ENCODE measurements at places on chromosomes 4 and X.

DNA sequence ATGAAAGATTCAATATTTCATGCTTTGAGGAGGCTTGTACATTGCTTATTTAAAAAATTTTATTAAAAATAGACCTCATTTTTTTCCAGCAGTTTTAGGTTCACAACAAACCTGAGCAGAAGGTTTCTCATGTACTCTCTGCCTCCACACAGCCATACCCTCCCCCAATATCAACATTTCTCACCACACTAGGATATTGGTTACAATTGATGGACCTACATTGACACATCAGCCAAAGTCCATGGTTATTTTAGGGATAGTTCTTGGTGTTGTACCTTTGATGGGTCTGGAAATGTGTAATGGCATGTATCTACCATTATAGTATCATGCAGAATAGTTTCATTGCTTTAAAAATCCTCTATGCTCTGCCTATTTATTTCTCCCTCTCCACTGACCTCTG, 611.0 kb downstream of the KCTD8 start:
- DNase-seq = no peak

DNA sequence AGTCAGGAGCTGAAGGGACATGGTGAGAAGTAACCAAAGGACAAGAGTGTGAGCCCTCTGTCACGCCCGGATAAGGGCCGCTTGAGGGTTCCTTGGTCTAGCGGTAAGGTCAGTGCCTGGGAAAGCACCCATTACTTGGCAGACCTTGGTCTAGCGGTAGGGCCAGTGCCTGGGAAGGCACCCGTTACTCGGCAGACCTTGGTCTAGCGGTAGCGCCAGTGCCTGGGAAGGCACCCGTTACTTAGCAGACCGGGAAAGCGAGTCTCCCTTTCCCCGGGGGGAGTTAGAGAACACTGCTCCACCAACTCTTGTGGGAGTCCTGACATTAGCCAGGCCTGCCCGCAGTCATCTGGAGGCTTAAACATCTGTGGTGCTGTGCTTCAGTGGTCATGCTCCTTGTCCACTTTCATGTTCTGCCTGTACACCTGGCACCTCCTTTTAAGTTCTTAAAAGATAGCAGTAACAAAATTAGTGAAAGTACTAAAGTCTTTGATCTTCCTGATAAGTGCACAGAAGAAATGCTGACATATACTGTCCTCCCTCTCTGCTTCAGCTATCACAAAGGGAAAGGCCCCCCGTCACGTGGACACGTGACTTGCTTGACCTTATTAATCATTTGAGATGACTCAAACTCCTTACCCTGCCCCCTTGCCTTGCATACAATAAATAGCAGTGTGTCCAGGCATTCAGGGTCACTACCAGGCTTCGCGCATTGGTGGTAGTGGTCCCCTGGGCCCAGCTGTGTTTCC, 9.3 kb upstream of the SEC24B start:
- DNase-seq = no peak

DNA sequence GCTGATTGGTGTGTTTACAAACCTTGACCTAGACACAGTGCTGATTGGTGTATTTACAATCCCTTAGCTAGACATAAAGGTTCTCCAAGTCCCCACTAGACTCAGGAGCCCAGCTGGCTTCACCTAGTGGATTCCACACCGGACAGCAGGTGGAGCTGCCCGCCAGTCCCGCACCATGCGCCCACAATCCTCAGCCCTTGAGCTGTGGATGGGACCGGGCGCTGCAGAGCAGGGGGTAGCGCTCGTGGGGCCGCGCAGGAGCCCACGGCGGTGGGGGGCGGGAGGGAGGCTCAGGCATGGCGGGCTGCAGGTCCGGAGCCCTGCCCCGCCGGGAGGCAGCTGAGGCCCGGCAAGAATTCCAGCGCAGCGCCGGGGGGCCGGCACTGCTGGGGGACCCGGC, 30.7 kb downstream of the MEPE start:
- no peak for DNase-seq

DNA sequence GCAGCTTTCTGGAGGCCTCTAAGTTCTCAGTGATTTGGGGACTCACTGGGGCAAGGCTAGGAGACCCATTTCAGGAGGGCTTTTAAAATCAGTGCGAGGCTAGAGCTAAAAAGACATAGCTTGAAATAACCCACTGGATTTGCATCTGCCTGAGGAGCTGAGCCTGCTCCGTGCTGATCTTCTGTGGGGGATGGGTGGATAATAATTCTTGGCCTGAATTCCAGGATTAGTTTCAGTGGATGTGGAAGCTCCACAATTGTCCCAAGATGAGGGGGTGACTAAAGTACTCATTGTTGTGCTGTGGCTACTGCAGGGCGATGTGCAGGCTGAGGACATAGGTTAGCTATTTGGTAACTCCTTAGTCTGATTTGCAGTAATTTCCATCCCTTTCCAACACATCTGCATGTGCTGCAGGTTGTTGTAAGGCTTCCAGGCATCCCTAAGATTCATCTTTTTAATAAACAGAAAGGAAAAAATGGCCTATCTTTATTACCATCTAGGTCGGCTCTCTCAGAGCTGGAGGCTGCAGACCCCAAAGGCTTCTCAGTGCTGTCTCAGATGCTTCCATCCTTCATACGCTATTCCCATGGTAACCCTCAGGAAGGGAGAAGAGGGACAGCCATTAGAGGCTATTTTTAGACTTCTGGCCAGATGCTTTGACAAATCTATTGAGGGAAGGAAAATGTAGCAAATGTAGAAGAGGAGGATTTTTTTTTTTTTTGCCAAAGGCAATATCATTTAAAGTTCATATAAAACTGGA, 63.4 kb downstream of the GRXCR1 start:
- DNase-seq = no peak

DNA sequence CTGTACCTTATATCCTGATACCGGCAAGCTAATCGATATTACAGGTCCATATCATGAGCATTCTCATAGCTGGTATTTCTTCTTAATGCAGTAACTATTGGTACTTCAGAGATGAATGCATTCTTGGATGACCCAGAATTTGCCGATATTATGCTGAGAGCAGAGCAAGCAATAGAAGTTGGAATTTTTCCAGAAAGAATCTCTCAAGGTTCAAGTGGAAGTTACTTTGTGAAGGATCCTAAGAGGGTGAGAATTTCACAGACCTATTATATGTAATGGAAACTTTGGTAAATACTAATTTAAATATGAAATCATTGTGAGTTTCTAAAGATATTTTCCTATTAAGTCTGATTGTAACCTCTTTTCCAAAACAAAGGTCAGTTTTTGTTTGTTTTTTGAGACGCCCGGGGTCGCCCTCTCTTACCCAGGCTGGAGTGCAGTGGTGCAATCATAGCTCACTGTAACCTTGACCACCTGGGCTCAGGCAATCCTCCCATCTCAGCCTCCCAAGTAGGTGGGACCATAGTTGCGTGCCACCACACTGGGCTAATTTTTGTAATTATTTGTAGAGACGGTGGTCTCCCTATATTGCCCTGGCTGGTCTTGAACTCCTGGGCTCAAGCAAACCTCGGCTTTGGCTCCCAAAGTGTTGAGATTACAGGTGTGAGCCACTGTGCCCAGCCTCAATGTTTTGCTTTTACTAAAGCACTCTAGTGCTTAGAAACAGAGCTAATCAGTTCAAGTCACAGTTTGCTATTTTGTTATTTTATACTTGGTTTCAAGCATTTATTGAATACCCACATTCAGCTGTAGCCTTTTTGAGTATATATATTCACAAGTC, 18.6 kb downstream of the PI4K2B start:
- DNase-seq = no peak

- DNase-seq = no peak
Observed at GRCh38 chr4:132504438-132504837, 644.7 kb upstream of the PCDH10 start.

GRCh38 chrX:25356456-25356855, 340.7 kb upstream of the ARX start:
- no peak for DNase-seq

GRCh38 chrX:54043541-54044125, 640 bp downstream of the PHF8 start:
- peak; percentile 65 for DNase-seq

DNA sequence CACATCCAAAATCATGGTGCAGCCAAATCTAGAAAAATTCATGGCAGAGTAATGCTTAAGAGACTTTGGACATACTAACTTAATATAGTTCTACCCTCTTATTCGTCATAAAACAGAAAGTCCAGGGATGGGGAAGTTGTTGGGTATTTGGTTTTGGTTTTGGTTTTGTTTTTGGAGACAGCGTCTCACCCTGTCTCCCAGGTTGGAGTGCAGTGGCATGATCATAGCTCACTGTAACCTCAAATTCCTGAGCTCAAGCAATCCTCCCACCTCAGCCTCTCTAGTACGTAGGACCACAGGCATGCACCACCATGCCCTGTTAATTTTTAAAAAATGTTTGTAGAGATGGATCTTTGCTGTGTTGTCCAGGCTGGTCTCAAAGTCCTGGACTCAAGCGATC, 271.8 kb upstream of the TENM3 start:
- DNase-seq = no peak

- no peak for DNase-seq
Observed at GRCh38 chrX:121598356-121598755, 550.9 kb downstream of the GLUD2 start.

GRCh38 chr4:14111730-14112181, 484.2 kb upstream of the BOD1L1 start:
- no peak for DNase-seq

DNA sequence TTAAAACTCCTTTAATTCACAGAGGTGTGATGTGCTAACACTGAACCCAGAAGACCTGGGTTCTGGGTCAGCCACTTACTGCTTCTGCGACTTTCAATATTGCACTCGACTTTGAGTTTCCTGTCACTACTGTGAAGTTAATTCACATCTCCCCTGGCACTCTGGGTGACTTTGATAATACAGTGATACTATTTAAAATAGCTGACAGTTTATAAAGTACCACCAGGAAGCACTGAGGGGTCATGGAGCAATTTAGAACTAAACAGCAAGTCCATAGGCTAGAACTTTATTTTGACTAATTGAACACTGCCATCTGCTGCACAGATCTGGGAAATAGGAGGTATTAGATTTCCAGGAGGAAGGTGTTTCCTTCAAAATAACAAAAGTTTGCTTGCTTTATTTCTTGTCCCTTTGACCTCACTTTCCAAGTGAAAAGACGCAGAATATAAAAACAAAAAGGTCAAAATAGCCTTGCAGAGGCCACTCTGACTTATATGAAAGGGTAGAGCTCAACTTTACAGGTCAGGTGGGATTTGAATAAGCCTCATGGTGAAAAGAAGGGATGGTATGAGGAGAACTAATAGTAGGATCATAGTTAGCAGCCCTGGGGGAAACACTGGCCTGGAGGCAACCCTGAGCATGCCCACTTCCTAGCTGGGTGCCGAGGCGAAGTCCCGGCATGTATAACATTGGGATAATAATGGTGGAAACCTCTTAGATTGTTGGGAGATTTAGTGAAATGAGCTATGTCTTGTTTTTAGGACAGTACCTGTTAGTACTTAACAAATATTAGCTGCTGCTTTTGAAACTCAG, 53.4 kb downstream of the ZNF518B start:
- DNase-seq = no peak

GRCh38 chr4:152104356-152104755, 343.5 kb upstream of the GATB start:
- DNase-seq = no peak

GRCh38 chr4:42643685-42644084, 13.2 kb downstream of the ATP8A1 start:
- DNase-seq = no peak

GRCh38 chrX:118756101-118756500, 28.7 kb downstream of the IL13RA1 start:
- DNase-seq = no peak

- no peak for DNase-seq
Observed at GRCh38 chrX:15207994-15208393, 61.9 kb downstream of the ASB9 start.

DNA sequence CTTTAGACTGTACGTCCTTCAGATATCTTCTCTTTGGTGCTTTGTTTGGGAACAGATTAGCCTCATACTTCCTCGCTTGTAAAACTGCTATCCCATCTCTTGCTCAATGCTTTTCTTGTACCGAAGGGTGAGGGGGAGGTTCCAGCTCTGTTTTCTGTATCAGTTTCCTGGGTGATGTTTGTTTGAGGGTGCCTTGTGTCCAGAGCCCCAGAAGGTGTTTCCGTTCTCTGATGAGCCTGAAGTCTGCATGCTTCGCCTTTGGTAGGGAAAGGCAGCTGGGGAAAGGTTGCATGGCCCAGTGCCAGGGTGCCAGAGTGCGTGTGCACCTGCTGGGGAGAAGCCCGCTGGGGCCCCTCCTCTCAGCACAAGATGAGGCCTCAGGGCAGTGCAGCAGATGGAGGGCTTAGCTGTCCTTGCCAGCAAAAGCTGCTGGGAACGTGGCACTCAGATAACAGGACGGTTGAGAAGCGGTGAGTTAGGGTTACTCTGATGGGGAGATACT, 73.7 kb downstream of the TBL1X start:
- DNase-seq = no peak

GRCh38 chr4:101306225-101306624, 41.1 kb downstream of the PPP3CA start:
- DNase-seq = no peak

- peak; percentile 18 for DNase-seq
Observed at GRCh38 chr4:128565565-128566186, 243.8 kb upstream of the JADE1 start.

GRCh38 chr4:149005191-149005590, 563.0 kb upstream of the NR3C2 start:
- no peak for DNase-seq

DNA sequence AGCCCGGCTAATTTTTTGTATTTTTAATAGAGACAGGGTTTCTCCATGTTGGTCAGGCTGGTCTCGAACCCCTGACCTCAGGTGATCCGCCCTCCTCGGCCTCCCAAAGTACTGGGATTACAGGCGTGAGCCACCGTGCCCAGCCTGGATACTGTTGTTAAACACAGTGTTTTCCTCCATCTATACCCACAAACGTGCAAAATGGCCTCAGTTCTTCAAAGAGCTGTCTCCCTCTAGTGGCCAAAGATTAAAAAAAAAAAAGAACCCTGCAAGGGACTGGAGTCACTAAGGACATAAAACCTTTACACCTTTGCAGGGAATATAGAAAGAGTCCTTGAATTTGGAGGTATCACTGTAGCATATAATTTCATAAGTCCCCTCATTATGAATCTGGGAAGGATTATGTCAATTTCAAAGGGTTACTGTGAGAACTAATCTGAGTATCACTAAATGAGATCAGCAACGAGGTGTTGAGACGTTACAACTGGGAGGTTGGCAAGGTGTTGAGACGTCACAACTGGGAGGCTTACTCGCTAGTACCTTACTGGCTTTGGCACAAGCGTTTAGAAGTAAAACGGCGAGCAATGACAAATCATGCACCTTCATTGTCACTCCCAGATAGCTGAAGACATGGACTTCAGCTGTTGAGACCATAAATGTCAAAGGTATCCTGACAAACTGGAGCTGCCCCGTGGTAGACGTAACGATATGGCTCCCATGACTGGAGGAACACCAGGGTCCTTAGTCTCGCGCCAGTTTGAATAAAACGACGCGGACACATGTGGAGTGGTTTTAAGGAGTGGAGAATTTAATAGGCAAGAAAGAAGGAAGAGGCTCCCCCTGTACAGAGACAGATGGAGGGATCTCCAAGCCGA, 33.4 kb upstream of the ENPP6 start:
- peak; percentile 67 for DNase-seq

Data from NCI-H526 (cell line).